Stimulated activated naive CD4-positive, alpha-beta T cell (primary cell): ENCODE measurements at places on chromosomes 3 and 15.

DNA sequence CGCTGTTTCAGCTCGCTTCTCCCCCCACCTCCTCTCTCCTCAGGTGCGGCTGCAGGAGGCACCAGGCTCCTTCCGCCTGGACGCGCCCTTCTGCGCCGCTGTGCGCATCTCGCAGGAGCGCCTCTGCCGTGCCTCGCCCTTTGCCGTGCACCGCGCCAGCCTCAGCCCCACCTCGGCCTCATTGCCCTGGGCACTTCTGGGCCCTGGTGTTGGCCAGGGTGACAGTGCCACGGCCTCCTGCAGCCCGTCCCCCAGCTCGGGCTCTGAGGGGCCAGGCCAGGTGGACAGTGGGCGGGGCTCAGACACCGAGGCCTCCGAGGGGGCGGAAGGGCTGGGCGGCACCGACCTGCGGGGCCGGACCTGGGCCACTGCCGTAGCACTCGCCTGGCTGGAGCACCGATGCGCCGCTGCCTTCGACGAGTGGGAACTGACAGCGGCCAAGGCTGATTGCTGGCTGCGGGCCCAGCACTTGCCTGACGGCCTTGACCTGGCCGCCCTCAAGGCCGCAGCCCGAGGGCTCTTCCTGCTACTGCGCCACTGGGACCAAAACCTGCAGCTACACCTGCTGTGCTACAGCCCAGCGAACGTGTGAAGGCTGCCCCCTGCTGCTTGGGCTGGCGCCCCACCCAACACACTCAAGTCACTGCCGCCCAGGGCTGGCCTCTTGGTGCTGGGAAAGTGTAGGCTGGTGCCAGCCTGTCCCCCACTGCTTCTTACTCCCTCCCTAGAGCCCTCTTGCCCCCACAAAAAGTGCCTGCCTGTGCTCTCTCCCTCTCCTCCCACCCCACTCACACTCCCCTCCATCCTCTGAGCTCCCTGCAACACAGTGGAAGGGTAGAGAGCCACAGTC lies 7.1 kb downstream of the ALG3 start:
- peak; percentile 7 for DNase-seq

- no peak for DNase-seq
These were observed 13.4 kb downstream of the RTP1 start for GRCh38 chr3:187210545-187211327.

DNA sequence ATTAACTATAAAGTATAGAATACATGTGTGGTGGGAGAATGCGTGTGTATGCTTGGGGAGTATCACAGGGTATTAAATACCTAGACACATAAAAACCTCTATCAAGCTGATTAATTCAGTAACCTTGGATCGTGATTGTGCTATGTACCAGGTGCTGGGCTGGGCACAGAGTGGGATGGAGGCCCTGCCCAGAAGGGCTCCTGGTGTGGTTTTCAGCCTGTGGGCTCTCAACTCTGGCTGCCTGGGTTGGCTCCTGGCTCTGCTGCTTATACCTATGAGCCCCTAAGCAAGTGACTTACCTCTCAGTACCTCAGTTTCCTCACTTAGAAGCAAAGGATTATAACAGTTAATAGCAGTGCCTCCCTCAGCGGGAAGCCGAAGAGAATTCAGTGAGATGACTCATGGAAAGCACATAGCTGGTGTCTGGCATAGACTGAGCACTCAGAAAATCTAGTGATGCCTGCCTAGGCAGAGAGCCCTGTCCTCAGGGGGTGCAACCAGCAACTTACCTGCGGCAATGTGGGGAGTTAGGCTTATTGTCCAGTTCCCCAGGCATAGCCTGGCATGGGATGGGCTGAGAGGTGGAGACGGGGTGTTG lies 90.6 kb upstream of the MYZAP start:
- no peak for DNase-seq

- no peak for DNase-seq
These were observed 20.2 kb downstream of the MAGEF1 start for GRCh38 chr3:184691397-184692231.

GRCh38 chr3:53030619-53031449 lies 15.0 kb downstream of the SFMBT1 start:
- DNase-seq = peak; percentile 34

DNA sequence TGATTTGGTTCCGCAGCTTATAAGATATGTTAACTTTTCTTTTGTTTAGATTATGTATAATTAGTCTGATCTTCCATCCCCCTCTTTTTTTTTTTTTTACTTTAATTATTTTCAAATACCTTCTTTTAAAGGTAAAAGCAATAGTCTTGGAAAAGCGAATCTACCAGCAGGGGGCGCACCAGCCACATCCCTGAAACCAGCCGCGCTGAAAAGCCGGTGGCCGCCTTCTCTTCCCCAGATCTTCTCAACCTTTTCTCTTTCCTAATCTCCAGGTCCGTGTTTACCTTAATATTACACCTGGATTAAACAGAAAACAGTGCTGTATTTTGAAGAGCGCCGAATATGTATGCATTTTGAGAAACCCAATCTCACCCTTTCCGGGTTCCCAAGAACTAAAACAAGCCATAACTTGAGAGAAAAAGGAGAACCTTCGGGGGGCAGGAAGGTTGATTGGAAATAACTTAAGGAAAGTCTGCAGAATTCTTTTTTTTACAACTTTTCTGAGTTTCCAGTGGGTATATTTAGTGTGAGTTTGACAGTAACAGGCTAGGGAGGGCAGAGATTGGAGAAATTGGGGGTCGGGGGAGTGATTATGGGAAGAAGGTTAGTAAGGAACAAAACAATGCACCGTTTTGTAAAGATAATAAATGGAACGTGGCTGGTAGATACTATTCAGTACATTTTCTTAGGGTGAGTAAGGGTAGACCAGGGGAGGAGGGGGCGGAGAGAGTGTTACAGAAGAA lies 2.0 kb upstream of the SOX2 start:
- DNase-seq = no peak

- no peak for DNase-seq
These were observed 111.0 kb downstream of the MECOM start for GRCh38 chr3:169552533-169552932.
